IMR-90 (cell line): ENCODE measurements at places on chromosomes 2 and 18. TPM values are rescaled to one million over a fixed set of nuclear protein-coding genes. Genes with fewer than 3 reads are reported as not detected.

DNA sequence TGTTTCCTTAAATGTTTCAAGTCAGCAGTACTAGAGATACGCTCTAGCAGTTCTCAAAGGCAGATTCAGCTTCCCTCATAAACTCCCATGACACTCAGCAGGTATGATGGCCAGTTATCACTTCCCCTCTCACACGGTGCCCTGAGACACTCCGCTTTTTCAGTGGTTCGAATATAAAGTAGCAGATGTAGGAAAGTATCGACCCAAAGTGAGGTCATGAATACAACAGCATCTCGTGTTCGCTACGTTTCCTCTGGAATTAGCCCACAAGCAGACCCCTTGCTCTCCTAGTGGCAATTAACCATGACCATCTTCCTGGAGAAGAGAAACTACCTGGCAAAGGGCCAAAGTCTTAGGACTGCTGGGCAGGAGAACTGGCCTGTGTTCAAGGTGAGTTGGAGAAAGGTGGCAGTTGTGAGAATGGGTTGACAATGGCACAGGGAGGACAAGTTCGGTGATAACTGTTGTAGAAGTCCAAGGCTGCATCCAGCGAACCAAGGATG is 9.3 kb upstream of the AGBL5 start:
- no peak for DNase-seq

- peak; percentile 16 for DNase-seq
Measured at GRCh38 chr18:55539240-55539639, 48.8 kb downstream of the TCF4 start.

- no peak for DNase-seq
Measured at GRCh38 chr2:28206762-28207161, 185.9 kb upstream of the FOSL2 start.

- DNase-seq = peak; percentile 38
Measured at GRCh38 chr2:224584111-224584784, 915 bp downstream of the CUL3 start.

DNA sequence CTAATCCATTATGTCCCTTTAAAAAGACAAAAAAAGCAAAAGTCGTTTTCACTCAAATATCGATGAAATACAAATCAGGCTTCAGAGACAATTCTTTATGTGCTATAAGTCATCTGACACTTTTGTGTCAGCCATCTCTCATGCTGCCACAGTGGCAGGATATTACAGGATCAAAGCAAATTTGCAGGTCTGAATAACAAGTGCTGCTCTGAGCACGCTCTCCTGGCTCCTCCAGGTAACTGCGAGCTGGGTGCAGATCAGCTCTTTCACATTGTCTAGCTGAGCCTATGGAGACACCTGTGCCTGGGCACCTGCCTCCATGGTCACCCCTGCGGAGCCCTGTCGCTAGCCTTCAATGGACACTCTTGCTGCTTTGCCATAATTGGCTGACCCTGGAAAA is 250.2 kb upstream of the RAB12 start:
- DNase-seq = no peak

GRCh38 chr18:74375999-74376398 is 60.4 kb downstream of the C18orf63 start:
- peak; percentile 7 for DNase-seq

GRCh38 chr2:120803764-120804335 is 68.2 kb downstream of the GLI2 start:
- DNase-seq = peak; percentile 64

- no peak for DNase-seq
Measured at GRCh38 chr2:8566774-8567468, 114.9 kb upstream of the ID2 start.

- peak; percentile 73 for DNase-seq
Measured at GRCh38 chr18:13159579-13159978, 59.0 kb upstream of the LDLRAD4 start.

The SOWAHC gene
- 4.8 and 8.9 TPM in 2 replicates for total RNA-seq

The IL1RL2 gene
- 0.28 and 0.36 TPM in 2 replicates for total RNA-seq

The SPEG gene
- total RNA-seq = 6.8 and 7.8 TPM in 2 replicates

The SERPINB11 gene
- total RNA-seq = 0.18 TPM in 1 of 2 replicates, not detected in the other

The TOGARAM2 gene
- under 0.01 and 0.28 TPM in 2 replicates for total RNA-seq

The ABCA12 gene
- under 0.01 TPM in 2 replicates for total RNA-seq

The PLB1 gene
- total RNA-seq = 0.90 and 1.4 TPM in 2 replicates
